ENCODE measurements at places on chromosomes 2 and 18. TPM values are rescaled to one million over a fixed set of nuclear protein-coding genes. Genes with fewer than 3 reads are reported as not detected.

- DNase-seq, result no peak
These were observed 276.5 kb upstream of the NRP2 start for GRCh38 chr2:205405752-205406151.

- DNase-seq, result no peak
These were observed 47.1 kb downstream of the PLCL1 start for GRCh38 chr2:197851451-197851850.

DNA sequence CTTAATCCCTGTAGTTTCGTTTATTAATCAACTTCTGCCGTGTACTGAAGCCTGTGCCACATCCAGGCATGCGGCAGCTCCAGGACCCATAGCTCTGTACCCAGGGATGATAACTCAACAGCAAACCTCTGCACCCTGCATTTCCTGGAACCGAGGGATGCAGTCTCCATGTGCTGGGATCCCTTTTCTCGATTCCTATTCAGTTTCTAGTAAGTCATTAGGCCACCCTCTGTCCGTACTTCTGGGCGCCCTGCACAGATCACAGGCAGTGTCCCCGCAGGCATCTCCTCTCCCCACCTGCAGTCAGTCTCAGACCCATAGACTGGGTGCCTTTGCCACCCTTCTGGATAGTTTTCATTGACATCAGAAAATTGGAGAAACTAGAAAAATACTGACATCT is 18.8 kb downstream of the TMEM18 start:
- no peak for DNase-seq

DNA sequence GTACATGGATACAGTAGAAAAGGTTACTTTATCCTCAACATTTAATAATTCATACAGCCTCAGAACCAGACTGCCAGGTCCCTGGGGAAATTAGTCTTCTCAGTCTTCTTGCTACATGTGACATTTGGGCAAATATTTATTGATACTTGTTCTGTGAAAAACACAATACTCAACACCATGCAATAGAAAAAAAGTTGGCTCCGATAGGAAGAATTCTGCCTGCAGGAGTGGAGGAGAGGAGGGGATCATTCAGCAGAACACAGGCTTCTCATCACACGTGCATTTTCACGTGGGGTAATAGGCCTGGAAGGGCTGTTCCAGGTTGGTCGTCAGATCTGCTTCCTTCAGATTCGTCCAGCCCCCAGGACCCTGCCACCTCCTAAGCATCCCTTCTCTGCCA is 58.4 kb upstream of the ACKR3 start:
- DNase-seq, result no peak

GRCh38 chr2:235204948-235205347 is 253.1 kb downstream of the SH3BP4 start:
- DNase-seq, result no peak

- DNase-seq, result no peak
These were observed 57.9 kb downstream of the SPIRE1 start for GRCh38 chr18:12599966-12600365.

DNA sequence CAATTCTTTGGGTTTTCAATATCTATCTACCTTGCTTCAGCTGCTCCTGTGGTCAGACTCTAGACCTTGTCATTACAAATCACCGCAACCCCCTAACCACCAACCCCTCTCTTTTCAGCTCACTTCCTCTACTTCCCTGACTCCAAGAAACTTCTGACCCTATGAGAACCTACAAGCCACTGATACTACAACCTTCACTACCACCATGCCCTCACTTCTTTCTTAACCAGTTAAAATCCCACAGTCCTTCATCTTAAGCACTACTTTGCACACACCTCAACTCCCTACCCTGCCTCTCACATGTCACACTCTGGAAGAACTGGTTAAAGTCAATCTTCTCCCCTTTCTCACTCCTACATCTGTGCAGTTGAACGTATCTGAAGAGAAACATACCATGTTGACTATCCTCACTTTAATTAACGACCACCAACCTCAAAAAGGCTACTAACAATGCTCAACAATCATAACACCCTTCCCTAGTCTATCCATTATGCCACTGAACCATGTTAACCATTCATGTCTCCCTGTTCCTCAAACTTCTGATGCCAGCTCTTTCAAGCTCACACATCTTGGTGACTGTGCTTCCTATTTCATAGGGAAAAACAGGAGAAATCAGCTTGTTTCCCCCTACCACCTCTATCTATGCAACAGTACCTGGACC is 12.6 kb downstream of the EIF2AK3 start:
- DNase-seq, result no peak

DNA sequence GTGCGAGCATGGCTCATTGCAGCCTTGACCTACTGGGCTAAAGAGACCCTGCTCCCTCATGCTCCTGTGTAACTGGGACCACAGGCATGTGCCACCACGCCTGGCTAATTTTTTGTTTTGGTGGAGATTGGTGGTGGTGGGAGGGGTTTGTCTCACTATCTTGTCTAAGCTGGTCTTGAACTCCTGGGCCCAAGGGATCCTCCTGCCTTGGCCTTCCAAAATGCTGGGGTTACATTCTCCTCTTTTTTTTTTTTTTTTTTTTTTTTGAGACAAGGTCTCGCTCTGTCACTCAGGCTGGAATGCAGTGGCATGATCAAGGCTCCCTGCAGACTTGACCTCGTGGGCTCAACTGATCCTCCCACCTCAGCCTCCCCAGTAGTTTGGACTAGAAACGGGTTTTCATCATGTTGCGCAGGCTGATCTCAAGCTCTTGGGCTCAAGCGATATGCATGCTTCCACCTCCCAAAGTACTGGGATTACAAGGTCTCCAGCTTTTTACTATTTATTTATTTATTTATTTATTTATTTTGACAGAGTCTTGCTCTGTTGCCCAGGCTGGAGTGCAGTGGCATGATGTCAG is 238.3 kb downstream of the MYCN start:
- DNase-seq, result no peak

- peak; percentile 49 for DNase-seq
These were observed 26.3 kb downstream of the CTIF start for GRCh38 chr18:48565105-48565504.

DNA sequence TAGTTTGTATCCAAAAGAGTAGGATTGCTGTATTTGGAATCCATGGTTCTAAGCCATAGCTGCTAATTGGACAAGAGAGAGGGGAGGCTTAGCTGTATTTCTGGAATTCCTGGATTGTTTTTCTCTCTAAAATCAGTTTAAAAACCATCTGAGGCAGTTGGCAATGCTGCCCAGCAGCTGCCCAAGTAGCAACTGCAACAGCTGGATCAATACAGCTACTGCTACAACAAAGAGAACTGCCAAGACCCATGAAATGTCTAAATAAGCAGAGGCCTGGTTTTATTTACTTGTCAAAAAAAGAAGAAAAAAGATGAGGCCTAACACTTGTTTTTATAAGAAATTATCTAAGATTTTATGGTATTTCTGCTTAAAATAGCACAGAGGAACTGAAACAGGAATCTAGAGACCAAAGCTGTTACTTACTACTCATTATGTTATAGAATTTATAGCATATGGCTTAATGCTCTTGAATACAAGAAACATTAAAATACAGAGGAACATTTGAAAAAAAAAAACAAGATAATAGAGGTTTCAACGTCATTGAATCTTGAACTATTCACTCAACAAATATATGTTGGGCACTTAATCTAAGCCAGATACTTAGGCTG is 39.1 kb downstream of the TMEFF2 start:
- DNase-seq, result peak; percentile 34

- DNase-seq, result no peak
These were observed 1358.7 kb upstream of the NRXN1 start for GRCh38 chr2:52390651-52391050.

DNA sequence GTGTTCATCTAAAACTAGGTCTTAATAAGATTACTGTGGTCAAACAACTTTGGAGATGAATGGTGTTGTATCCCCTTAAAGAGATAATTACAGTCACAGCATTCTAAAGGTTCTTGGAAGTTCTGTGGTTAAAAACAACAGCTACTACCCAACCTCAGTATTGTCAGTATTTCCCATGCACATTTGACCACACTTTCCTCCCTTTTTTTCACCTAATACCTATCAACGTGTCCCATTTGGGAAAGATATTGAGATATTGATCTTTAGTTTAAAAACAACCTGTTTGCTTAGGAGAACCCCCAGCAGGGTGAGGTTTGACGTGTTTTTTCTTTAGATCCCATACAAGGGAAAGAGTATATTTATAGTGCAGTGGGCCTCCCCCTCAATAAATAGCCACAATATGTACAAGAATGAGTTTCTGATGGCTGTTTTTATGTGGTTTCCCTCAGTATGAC is 65.6 kb downstream of the WDR7 start:
- no peak for DNase-seq

- peak; percentile 87 for DNase-seq
These were observed 23.2 kb downstream of the ACKR3 start for GRCh38 chr2:236592821-236593220.

DNA sequence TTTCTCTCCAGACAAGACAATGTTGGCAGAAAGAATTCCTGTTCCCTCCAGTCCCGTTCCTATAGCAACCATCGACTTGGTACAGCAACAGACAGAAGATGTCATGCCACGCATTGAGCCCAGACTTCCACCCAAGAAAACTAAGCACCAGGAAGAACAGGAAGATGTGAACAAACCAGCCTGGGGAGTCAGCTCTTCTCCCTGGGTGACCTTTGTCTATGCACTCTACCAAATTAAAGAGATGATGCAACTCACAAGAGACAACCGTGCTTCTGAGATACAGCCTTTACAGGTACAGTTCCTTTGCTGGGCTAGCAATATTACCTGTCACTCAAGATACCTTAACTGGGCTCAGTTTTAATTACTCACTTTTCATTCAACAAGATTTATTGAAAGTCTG is 37.1 kb downstream of the NEMP2 start:
- peak; percentile 27 for DNase-seq

GRCh38 chr2:14120376-14120775 is 512.1 kb upstream of the LRATD1 start:
- no peak for DNase-seq

Gene BAZ2B
- 266 TPM for total RNA-seq

Gene C2orf72
- total RNA-seq, result 1.3 TPM

Gene BMP10
- total RNA-seq, result 0.31 TPM

Gene ERFE
- 0.52 TPM for total RNA-seq

Gene GULP1
- total RNA-seq, result 86.7 TPM

Gene LRRC30
- not detected for total RNA-seq

Gene COLEC11
- total RNA-seq, result 2.0 TPM
